A549 treated with dexamethasone at 1 μM for 4 hours (cell line): ENCODE measurements at places on chromosomes 1 and 21. TPM values are rescaled to one million over a fixed set of nuclear protein-coding genes. Genes with fewer than 3 reads are reported as not detected.

Gene KCNA3
- total RNA-seq = not detected in 5 replicates

Gene VWA5B1
- not detected in 5 replicates for total RNA-seq

Gene PBX1
- 9.5 to 18.0 TPM (median 15.8 TPM) in 5 replicates for total RNA-seq

Gene CD1E
- total RNA-seq = not detected in 5 replicates

Gene CTXND2
- not detected in 5 replicates for total RNA-seq

Gene F3
- total RNA-seq = 11.3 to 16.8 TPM (median 14.1 TPM) in 5 replicates

Gene LRRC53
- not detected in 5 replicates for total RNA-seq

Gene BARHL2
- total RNA-seq = not detected in 5 replicates

Gene ZNF683
- total RNA-seq = not detected in 5 replicates

Gene IFNGR2
- total RNA-seq = 52.4 to 60.1 TPM (median 56.5 TPM) in 5 replicates

Gene SSR2
- total RNA-seq = 247 to 274 TPM (median 264 TPM) in 5 replicates

Gene FCGR3A
- total RNA-seq = not detected in 5 replicates

Gene CFAP107
- total RNA-seq = not detected in 5 replicates

Gene RXFP4
- total RNA-seq = 0.07 TPM in 1 of 5 replicates, not detected in the others

Gene LRRC3
- total RNA-seq = 1.7 to 2.5 TPM (median 2.4 TPM) in 5 replicates

Gene SRM
- 124 to 247 TPM (median 215 TPM) in 5 replicates for total RNA-seq
